ENCODE measurements at places on chromosomes 6 and 20. TPM values are rescaled to one million over a fixed set of nuclear protein-coding genes. Genes with fewer than 3 reads are reported as not detected.

Gene TBXT
- not detected for total RNA-seq

Gene PCK1
- total RNA-seq: not detected

Gene SALL4
- total RNA-seq: 0.14 TPM

DNA sequence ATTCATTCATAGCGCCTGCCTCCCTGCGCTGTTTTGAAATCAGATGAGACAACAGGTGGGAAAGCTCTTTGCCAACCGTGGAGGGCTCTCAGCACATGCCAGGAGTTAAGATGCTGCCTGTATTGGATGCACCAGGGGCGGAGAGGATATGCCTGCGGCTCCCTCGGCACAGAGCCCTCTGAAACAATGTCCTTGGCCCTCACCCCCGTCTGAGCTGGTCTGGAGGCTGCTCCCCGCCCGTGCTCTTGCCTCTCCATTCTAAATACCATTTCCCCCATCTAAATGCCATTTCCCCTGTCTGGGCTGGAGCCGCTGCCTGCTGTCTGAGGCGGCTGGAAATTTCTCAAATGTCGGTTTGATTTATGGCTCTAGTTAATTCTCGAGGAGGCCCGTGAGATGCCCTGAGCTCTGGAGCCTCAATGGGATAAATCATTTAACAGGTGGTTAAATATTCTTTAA is 50.8 kb upstream of the MLN start:
- DNase-seq: no peak

GRCh38 chr20:38473367-38473795 is 738 bp downstream of the RALGAPB start:
- DNase-seq: no peak

DNA sequence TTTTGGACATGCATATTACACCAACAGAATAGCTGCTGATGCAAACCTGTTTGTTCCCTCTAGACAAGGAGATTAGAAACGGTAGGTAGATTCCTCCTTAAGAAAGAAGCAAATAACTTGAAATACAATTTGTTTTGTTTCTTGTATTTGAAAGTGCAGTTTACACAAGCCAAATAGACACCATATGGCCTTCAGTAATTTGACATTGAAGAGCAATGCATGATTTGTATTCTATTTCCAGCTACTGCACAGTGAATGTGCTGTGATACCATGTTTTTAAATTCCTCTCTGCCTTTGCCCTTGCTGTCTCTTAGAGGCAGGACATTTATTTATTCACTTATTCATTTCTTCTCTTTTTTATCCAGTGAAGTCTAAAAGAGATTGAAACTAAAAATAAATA is 31.9 kb upstream of the ANKEF1 start:
- DNase-seq: no peak
